ENCODE measurements at places on chromosomes 13 and 19.

DNA sequence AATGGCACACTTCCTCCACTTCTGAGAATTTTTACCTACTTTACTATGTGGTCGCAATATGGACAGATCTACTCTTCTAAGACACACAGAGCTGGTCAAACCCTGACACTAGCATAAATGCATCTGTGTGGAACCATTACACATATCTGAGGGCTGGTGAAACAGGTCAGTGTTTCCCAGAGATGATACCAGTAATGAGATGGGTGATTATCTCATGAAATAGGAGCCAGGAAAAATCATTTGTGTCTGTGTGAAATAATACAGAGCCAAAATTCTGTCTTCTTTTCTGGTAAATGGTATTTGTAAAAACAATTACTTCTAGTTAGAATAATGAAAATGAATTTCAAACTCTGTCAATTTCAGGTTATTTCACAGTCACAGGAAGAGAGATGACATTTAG is 71.6 kb upstream of the FARP1 start:
- no peak for DNase-seq

DNA sequence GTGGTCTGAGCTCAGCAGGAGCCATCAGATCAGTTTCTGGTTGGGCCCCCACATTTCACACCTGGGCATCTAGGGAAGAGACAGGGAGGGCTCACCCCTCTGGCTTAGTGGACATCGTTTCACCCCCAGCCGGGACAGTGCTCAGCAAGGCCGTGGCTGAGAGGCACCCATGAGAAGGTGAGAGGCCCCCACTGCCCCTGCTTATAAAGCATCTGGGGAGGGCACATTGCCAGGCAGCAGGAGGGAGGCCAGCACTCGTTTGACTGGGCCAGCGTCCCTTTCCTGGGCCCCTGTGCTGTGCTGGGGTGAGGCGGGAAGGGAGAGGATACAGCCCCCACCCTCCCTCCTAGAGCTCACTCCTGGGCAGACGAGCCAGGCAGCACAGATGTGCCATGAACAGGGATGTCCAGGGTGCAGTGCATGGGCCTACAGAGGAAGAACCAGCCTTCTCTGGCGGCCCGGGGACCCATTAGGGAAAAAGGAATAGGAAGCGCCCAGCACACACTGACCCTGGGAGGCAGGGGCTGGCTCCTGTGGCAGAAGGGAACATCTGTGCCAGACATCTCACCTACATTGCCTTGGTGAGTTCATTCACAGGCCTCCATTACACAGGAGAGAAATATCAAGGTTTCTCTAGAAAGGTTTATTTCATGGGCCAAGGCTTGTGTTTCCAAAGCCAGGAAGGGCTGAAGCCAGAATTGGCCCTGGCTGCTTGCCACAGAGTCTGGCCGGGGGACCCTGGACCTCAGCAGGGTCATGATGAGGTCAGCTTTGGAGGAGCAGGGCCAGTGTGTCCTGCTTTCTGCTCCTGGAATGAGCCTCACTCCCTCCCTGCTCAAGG is 7.7 kb downstream of the AP1M1 start:
- no peak for DNase-seq

- no peak for DNase-seq
These were observed 11.7 kb upstream of the IRGC start for GRCh38 chr19:43704002-43704705.

GRCh38 chr19:29606420-29606747 is 301 bp downstream of the POP4 start:
- DNase-seq, result no peak

DNA sequence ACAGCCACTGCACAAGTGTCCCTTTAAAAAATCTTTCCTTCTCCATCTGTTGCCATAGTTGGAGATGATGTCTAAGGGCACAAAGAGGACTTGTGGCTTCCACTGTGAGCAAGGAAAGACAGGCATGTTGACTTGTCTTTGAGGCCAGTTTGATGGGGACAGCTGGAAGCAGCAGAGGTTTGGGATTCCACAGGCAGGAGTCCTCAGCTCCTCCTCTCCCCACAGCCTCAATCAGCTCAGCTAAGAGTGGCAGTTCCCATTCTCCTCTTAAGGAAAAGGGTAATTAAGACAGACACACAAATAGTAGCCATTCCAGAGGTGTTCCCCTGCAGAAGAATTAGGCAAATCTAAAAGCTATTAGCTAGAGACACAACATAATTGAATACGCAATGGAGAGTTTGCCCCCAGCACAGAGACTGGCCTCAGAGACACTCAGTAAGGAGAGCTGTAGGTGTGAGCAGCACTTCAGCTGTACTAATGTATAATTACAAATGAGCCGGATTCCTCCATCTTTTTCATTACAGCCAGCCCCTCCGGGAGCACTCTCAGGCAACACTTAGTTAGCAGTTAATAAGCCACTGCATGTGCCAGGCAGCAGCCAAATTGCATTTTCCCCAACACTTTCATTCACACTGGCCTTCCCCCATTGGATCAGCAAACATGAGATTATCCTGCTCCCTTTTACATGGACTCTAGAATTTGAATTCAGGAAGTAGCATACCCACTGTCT is 434.0 kb downstream of the FOXO1 start:
- DNase-seq, result no peak

DNA sequence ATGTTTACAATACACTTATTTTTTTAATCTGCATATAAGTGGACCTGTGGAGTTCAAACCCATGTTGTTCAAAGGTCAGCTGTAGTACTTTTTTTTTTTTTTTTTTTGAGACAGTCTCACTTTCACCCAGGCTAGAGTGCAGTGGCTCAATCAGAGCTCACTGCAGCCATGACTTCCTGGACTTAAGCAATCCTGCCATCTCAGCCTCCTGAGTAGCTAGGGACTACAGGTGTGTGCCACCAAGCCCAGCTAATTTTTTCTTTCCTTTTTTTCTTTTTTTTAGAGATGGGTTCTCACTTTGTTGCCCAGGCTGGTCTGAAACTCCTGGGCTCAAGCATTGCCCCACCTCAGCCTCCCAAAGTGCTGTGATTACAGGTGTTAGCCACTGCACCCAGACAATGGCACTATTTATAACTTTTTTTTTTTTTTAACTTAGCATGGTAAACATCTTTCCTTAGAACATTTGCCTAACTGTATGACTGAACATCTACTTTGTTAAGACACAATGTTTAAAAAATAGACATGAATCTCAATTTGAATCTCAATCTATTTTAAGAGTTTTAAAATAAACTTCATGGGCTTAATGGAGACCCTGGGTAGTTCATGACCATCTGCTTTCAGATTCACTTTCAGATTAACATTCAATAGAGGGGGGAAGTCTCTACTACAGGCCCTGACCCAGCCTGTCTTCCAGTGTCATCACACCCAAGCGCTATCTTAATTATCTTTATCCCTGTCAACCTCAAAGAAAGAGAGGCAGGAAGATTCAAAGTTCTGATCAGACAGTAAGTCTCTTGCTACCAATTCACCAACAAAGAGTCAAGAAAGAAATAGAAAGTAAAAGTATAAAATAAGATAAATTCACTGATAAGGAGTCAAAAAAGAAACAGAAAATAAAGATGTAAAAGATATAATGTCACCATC is 97.7 kb upstream of the DOCK9 start:
- DNase-seq, result no peak

- DNase-seq, result no peak
These were observed 115.8 kb upstream of the SERP2 start for GRCh38 chr13:44257796-44258195.

DNA sequence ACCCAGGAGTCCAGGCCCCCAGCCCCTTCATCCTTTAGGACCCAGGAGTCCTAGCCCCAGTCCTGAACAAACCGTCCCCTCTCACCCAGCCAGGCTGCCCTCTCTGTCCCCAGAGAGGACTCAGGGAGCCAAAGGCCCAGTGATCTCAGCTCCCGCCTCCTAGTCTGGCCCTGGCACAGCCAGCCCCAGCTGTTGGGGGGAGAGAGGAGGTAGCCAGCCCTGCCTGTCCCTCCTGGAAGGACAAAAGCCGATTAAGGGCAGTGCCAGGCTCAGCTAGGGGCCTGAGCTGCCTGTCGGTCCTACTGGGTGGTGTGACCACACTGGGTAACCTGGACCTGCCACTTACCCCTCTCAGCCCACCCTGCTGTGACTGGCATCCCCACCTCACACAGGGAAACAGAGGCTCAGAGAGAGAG is 14.5 kb downstream of the LIPE start:
- DNase-seq, result no peak

- DNase-seq, result peak; percentile 57
These were observed 44.4 kb downstream of the GPC6 start for GRCh38 chr13:93270769-93271742.

DNA sequence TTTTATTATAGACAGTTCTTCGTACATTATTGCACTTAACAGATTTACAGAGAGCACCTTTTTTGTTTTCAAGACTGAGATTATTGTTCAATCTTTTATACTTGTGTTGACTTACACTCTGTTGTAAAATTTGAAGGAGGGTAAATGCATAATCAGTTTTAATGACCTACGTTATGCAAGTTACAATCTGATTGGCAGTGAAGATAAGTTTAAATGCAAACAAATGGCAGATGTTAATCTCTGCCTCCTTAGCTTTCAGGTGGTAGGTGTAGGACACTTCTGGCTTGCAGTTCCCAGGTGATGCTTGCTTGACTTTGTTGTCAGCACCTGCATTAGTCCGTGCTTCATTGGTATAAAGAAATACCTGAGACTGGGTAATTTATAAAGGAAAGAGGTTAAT is 424.9 kb downstream of the FGF9 start:
- DNase-seq, result no peak

DNA sequence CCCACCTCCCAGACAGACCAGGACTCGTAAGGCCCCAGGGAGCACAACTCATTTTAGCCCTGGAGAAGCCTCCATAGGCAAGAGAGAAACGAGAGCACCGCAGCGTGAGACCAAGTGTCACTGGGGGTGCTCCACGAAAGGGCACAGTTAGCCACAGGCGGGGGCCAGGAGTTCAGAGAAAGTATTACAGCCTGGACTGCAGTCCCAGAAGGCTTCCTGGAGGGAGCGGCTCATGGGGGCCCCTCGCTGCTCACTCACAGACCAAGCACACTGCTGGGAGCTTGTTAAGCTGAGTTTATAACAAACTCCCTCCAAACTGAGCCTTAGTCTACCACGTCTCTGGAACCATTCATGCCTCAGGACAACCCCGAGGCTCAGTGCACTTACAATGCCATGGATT is 16.5 kb downstream of the ANKRD27 start:
- DNase-seq, result no peak

GRCh38 chr19:55463583-55464031 is 944 bp downstream of the C19orf85 start:
- no peak for DNase-seq

DNA sequence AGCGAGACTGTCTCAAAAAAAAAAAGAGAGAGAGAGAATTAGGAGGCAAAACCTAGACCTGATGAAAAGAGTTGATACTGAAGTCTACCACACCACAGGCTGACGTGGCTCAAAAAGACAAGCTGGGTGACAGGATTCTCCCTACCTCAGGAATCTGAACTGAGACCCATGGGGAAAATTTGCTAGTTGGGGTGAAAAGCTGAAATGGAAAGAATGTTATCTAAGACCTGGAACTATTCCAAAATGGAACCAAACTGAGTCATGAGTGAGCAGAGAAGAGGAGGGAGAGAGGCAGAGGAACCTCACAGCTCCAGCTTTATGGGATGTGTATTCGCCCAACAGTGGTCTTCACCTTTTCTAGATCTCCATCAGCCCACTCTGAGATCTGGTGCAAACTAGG is 11.7 kb downstream of the SMG9 start:
- DNase-seq, result no peak

DNA sequence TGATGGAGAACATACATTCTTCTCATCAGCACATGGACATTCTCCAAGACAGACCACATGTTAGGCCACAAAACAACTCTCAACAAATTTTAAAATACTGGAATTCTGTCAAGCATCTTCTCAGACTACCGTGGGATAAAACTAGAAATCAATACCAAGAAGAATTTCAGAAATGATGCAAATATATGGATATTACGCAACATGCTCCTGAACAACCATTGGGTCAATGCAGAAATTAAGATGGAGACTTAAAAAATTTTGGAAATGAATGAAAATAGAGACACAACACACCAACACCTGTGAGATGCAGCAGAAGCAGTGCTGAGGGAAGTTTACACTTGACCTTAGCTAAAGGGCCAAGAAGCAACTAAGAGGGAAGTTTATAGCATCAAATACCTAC is 162.8 kb downstream of the CACNA1A start:
- no peak for DNase-seq

GRCh38 chr19:55014714-55015113 is 23.4 kb downstream of the GP6 start:
- no peak for DNase-seq

- peak; percentile 65 for DNase-seq
These were observed 14.6 kb upstream of the TMEM255B start for GRCh38 chr13:113744197-113745000.

- DNase-seq, result no peak
These were observed 3.8 kb downstream of the COMMD6 start for GRCh38 chr13:75533861-75534260.

DNA sequence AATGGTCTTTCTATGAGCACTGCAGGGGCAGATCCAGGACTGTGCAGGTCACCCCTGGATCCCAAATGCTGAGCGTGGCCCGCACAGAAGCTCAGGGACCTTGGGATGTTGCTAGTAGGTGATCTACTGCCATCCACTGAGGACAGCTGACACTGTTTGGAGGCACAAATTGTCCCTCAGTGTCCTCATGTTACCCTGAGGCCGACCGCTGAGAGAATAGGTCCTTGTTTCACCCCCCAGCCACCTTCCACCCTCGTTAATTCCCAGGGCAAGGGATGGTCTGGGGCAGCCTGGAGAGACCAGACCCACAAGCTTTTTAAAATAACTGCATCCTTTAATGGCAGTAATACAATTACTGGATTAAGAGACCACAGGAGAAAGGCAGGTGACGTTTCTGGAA is 15.4 kb upstream of the TMEM160 start:
- no peak for DNase-seq

GRCh38 chr19:40588926-40589569 is 12.1 kb upstream of the LTBP4 start:
- no peak for DNase-seq

GRCh38 chr19:14559916-14560775 is 11.7 kb downstream of the NDUFB7 start:
- no peak for DNase-seq

DNA sequence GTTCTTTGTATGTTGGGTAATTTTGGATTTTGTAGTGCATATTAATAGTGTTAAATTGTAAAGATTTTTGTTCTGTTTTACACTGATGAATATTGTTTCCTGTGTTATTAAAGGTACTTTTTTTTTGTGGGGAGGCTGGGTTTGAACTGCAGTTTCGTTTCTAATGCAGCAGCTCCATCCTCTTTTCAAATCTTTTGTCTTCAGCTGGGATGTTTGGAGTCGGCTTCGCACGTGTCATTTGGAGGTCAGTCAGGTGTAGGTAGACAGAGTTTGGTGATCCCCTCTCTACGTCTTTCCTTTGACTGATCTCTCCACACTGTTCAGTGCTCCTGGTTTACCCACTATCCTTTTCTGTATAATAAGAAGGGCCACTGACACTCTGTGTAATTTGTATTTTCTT is 30.3 kb downstream of the TDRD3 start:
- no peak for DNase-seq

DNA sequence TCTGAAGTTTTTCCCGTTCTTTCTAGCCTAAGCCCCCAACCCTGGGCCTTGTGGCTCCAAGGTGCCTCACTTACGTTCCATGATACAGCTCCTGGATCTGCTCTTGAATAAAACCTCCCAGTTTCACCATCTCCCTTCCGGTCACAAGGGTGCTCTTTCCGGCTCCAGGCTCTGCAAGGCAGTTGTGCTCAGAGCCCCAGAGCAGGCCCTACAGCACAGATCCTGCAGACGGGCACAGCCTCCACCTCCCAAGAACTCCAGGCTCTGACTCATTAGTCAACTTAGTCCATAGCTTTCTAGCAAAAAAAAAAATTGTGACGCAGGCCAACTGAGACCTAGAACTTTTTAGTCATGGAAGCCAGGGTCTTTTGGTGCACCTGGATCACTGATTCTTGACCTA is 33.9 kb upstream of the SLC7A10 start:
- no peak for DNase-seq

GRCh38 chr19:36652958-36653357 is 13.7 kb downstream of the ZNF461 start:
- peak; percentile 57 for DNase-seq

All from NCI-H2081 (cell line).